Activated CD4-positive, alpha-beta T cell treated with anti-CD3 and anti-CD28 coated beads, Interleukin-2, amount 50 U/mL, for 4 hours (primary cell): ENCODE measurements at places on chromosomes 7 and 10.

DNA sequence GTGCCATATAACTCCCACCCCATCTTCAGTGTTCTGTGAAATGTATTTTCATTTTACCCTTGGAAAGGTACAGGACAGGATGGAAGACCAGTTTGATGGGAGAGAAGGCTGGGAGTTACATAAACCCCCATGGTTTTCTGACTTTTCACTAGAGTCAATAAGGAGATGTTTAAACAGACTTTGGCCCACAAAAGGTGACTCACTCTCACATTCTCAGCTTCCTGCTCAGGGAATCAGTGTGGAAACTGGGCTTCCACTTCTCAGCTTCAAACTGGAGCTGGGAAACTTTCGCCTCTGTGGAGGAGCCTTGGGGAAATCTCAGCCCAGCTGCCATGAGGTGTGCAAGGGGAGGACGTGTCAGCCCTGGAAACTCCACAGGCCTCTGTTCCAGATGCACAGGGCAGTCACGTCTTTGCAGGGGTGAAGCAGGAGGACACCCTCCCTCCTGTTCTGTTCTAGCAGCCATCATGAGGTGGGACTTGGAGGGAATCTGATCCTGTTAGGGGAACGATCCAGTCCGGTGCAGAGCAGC lies 560.5 kb upstream of the GALNT17 start:
- DNase-seq: no peak

DNA sequence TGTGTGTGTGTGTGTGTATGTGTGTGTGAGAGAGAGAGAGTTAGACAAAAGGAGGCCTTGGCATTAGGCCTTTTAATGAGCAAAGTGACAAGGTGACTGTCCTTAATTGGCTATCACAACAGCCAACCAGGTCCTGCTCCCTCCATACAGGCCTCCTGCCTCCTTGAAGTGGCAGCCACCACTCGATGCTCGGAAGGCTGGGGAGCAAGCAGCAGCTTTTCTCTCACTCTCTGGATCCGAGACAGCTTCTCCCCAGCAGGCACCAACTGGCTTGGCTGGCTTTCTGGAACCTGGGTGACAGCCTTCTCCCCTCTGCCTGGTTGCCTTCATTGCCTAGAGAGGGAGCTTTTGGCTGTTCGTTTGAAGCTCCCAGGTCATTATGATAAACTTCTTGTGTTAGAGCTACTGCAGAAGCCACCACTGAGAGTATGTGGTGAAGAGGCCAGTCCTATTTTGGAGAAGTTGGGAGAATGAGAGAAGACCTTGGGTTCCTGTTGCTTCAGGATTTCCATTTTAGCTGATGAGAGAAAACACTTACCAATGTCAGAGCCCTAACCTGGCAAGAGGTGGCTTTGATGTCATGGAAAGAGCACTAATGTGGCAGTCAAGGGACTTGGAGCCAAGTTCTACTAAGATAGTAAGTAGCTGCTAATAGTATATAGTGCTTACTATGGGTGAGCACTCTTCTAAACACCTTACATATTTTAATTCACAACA lies 37.6 kb downstream of the RPS24 start:
- DNase-seq: no peak

DNA sequence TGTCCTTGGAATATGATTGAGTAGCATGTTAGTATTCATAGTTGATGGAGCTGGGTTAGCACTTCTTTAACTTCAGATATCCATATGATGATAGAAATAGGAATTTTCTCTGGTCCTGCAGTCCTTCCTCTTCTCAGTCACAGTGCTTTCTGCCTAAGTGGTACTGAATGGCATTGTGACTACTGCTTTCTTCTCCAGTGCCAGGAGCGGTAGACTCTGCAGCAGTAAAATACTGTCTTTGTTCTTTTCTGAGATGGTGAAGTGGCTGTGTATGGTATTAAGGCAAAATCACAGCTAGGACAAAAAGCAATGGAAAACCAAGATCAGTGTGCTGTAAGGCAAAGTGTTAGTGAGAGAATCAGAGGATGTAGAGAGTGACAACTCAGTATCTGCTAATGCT lies 46.6 kb downstream of the C1GALT1 start:
- DNase-seq: no peak

DNA sequence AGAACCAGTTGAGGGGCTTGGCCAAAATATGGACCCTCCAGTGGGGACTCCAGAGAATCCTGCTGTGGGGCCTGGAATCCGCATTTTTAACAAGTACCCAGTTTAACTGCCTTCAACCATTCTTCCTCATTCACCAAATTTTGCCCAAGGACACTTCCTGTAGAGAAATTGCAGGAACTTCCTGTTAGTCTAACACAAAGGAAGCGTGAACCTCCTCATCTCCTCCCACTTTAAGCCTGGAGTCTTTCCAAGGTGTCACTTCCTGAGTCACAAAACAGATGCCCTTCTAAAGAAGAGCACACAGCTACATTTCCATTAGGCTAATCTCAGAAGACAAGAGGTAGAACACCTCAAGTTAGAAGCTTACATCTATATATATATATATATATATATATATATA lies 188.4 kb downstream of the PPP1R17 start:
- no peak for DNase-seq

GRCh38 chr7:117863618-117864017 lies 9.6 kb downstream of the CTTNBP2 start:
- DNase-seq: no peak

GRCh38 chr10:72065439-72066025 lies 22.8 kb downstream of the SPOCK2 start:
- DNase-seq: no peak

DNA sequence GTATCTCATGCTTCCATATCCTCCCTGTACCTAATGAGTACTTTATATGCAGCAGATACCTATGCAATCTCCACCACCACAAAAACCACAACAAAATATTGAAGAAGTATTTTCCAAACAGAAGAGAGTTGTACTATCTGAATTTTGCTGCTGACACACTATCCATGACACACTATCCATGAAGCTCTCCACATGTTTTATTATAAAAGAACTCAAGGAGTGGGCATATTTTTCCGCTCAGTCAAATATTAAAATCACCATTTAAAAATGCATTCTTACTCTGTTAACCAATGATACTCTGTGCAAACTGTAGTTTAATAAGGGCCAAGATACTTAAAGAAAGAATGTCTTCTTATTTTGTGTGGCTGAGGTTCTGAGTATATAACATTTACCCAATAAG lies 2.8 kb downstream of the BET1 start:
- no peak for DNase-seq

GRCh38 chr10:182441-183201 lies 47.4 kb downstream of the ZMYND11 start:
- no peak for DNase-seq

DNA sequence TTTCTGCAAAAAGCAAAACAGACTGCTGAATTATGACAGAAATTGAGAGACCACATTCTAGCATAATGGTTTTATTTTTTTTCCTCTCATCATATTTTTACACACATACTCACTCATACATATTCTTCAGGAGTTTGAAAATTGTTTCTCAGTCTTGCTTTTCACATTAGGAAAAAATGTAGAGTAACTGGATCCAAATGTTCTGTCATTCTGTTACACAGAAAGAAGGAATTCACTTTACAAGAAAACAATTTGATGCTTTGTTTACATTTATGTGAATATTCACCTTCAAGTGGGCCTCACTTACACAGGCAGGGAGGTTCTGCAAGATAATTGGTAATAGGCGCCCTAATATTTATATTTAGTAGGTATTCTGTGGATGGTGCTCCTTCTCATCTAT lies 82.0 kb downstream of the ARL4A start:
- no peak for DNase-seq

DNA sequence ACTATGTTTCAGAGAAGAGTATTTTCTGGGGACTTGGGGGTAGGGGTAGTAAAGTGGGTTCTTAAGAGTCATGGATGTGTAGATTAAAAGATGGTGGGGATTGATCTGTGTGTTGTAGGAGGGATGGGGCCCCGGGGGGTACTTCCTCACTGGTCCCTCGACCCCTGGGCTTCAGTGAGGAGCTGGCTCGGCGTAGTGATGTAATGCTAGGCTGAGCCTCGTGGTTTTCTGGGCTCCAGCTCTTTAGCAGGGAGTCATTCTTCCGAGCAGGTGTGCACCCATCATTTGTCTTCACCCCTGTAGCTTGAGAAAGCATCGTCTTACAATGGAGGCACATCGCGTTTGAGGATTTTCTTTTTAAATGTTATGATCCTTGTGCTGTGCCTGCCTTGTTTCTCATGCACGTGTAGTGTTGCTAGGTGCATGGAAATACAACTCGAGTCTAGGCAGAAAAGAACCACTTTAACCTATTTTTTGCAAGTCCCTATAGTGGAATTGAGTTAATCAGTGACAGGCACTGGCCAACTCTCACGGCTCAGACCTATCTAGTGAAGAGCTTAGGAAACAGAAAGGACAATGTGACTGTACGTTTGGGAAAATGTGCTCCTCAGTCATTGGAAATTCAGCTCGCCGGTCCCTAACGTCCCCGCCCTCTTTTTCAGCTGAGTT lies 106.1 kb upstream of the BTBD16 start:
- DNase-seq: no peak

DNA sequence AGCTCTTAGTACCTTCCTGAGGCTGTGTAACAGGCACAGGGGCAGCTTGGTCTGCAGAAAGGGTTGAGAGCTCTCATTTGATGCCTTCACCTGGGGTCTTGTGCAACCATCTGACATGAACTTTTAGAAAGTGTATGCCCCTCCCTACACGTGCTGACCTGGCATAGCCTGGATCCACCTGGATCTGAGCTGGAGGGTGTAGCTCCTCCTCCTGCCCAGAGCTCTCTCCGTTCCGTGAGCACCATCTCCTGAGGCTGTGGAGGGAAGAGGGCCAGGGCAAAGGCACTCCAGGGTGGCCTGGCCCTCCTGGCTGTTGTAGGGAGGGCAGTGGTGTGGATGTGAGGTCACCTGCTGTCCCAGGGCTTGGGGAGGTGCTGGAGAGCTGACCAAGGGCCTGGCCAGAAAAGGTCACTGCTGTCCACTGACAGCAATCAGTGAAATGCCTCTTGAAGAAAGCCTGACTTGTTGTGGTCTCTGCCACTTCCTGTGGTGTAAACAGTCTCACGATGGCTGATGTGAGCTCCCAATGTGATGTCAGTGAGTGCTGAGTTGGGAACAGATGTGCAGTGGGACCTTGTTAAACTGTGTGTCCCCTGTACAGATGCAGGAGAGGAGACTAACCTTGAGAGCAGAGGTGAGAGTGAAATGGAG lies 23.0 kb downstream of the AMZ1 start:
- DNase-seq: no peak

DNA sequence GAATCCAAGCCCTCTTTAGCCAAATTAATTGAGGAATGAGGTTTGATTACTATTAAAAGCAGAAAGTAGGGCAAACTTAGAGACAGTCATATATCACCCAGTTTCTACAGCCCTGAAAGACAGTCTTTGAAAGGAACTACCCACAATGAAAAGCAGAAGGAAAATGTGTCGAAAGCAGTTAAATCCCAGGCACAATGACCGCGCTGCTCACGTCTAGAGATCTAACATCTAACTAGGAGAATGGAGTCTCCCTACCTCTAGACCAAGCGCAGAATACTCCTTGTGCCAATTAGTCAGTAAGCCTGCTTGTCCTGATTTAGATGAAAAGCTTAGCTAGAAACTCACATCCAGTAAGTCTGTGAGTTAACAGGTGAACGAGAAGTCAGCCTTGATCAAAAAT lies 350.0 kb downstream of the FGFR2 start:
- DNase-seq: no peak

DNA sequence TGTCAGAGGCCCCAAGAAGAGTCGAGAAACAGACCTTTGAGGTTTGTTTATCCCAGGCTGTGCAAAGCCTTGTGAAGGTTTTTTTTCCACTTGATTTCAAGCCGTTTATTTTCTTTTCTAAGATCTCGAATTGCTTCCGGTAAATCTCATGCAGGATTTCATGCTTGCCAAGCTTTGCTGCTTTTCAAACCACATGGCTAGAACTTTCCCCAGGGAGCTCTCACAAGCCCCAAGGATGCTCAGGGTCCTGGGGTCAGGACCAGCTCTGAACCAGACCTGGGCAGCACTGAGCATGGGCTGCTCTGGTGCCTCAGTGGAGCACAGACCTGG lies 48.0 kb upstream of the AQP1 start:
- no peak for DNase-seq

GRCh38 chr10:48725708-48726107 lies 41.0 kb downstream of the WDFY4 start:
- no peak for DNase-seq

DNA sequence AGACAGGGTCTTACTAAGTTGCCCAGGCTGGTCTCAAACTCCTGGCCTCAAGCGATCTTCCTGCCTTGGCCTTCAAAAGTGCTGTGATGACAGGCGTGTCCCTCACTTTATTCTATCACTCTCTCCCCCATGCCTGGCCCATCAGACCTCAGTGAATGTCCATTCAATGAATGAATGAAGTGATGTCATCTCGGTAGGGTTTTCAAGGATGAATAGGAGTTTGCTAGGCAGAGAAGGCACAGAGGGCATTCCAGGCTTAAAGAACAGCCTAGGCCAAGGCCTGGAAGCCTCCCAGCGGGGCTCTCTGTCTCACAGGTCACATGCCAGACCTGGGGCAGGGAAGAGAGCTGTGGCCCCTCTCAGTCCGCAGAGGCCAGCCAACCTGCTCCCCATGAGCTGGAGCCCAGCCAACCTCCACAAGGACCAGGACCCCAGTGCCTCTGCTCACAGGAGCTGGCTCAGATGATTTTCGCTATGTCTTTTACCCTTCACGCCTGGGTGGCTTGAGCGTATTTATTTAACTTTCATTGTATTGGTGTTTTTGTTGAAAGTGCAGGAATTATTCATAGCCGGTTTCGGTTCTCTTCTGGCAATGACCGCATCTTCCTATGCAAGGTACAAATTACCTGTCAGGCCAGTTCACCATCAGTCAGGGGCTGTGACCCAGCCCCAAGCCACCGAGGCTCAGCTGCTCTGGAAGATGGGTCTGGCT lies 11.8 kb upstream of the TNRC18 start:
- DNase-seq: no peak

GRCh38 chr10:120103738-120104560 lies 211.4 kb downstream of the SEC23IP start:
- no peak for DNase-seq

DNA sequence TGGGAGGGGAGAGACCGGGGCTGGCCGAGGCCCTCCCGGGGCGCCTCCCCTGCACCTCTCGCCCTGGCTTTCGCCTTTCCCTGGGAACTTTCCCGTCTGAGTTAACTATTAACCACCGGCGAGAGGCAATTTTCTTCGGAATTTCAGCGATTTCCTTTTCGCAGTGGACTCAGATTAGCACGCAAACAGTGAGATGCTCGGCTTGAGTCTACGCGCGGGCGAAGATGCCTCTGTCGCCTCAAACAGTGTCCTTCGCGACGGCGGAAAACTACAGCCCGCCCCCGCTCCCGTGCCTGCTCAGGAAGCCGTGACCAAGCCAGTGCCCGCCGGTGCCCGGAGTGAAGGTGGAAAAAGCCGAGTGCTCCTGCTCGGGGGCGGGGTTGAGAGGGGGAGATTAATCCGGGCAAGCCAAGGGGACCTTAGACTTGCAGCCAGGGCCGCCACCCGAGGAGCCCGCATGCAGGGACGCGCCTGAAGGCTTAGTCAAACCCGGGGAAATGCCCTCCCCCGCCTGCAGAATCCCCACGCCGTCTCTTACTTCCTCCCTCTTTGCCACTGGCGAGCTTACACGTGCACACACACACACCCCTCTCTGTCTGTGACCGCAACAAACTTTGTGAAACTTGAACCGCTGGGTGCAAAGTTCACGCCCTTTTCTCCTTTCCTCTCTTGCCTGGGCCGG lies 14.5 kb upstream of the PAX2 start:
- no peak for DNase-seq
